Hepatocyte (in vitro differentiated cells): ENCODE measurements at places on chromosomes 2 and 18. TPM values are rescaled to one million over a fixed set of nuclear protein-coding genes. Genes with fewer than 3 reads are reported as not detected.
A peak's percentile ranks its signal among the peaks of the same experiment; 100 is the strongest.

DNA sequence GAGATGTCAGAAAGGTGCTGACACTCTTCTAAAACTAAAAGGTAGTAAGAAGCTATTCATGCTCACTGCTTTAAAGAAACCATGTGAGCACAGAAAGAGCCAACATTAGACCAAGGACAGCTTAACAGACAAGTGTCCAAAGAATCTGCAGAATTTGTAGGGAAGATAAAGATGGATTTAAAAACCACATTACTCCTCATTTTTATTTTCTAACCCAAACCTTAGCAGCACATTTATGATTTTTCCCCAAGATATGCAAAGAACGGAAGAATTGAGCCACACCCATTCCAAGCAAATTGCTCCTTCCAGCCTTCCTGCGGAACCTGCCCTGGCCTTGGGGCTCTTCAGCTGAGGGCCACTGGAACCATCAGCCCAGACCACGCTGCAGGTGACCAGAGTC lies 26.9 kb downstream of the MBP start:
- DNase-seq: no peak

DNA sequence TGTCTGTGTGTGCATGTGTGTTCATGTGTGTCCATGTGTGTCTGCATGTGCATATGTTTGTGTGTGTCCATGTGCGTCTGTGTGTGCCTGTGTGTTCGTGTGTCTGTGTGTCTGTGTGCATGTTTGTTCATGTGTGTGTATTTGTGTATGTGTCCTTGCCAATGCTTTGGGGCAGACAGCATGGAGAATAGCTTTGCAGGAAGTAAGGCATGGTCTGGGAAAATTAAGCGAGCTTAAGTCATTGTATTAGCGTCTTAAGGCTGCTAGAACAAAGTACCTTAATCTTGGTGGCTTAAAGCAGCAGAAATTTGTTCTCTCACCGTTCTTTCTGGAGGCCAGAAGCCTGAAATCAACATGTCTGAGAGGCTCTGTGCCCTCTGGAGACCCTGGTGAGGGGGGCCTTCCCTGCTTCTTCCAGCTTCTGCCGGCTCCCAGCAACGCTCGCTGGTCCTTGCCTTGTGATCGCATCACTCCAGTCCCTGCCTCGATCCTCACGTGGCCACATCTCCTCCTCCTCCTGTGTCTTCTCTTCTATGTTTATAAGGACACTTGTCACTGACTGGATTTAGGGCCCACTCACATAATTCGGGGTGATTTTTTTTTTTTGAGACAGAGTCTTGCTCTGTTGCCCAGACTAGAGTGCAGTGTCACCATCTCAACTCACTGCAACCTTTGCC lies 3.8 kb downstream of the NEU2 start:
- DNase-seq: no peak

GRCh38 chr2:40716879-40717278 lies 265.0 kb upstream of the SLC8A1 start:
- peak; percentile 4 for DNase-seq

GRCh38 chr2:51960841-51961335 lies 929.0 kb upstream of the NRXN1 start:
- no peak for DNase-seq

DNA sequence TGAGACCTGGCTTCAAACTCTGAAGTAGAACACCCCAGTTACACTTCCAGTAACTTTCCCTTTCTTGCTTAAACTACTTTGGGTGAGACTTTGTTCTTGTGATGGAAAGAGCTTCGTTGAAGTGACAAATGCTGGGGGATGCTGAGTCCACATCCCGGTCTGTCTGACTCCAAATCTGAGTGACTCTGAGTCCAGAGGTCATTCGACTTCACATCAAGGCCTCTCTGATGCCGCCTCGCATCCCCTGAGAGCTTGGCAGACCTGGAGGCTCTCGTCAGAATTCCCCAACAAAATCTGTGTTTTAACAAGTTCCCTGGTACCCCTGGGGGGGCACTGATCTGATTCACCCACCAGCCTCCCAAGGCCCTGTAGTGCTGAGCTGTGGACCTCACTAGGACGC lies 31.6 kb upstream of the ROCK2 start:
- DNase-seq: no peak

- no peak for DNase-seq
Observed at GRCh38 chr2:96091711-96092572, 24.4 kb downstream of the ADRA2B start.

DNA sequence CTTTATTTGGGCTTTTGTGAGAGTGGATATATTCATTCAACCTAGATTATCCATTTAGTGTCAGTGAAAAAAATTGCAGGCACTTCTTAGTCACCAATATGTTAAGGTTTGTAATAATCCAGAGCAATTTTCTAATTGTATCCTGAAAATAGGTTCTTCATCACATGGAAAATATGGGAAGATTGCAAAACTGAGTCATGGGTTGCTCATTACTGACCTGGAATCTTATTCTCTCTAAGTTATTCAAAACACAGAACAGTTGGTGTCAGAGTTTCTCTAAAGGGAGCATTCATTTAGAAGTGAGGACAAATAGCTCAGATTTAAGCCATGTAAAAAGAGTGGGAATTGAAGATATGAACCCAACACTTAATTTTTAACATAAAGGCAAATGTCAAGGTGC lies 181.3 kb downstream of the IKZF2 start:
- DNase-seq: no peak

DNA sequence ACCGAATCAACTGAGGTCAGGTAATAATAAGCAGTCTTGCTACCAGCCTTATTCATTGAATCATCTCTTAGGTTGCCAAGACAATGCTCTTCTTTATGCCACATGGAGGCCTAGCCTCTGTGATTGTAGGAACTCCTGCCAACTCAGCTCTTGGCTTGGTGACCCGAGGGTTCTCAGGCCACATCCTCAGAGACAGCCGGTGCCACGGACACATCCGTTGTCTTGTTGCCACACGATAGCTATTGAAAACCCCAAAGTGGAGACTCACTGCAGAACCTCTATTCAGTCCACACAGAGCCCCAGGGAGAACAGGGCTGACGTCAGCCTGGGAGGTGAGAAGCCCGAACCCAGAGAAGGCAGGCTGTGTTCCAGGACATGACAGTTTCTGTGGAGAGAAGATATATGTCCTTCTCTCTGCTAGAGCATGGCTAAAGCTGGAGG lies 53.5 kb upstream of the TGFA start:
- DNase-seq: no peak

DNA sequence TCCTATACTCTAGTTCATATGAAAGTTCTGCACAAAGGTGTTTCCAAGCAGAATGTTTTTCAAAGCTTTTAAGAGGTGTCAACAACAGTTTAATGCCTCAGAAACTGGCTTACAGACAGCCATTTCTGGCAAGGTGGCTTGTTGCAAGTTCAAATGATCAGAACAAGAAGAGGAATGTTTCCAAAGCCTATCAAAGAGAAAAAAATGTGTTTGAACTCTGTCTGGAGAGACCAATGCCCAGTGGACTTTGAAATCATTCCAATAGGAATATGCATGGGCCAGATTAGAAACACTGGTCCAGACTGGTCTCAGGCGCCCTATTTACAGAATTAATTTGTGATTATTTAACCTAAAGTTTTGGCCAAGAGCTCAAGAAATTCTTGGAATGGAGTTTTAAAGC lies 106.2 kb downstream of the CPS1 start:
- peak; percentile 8 for DNase-seq

DNA sequence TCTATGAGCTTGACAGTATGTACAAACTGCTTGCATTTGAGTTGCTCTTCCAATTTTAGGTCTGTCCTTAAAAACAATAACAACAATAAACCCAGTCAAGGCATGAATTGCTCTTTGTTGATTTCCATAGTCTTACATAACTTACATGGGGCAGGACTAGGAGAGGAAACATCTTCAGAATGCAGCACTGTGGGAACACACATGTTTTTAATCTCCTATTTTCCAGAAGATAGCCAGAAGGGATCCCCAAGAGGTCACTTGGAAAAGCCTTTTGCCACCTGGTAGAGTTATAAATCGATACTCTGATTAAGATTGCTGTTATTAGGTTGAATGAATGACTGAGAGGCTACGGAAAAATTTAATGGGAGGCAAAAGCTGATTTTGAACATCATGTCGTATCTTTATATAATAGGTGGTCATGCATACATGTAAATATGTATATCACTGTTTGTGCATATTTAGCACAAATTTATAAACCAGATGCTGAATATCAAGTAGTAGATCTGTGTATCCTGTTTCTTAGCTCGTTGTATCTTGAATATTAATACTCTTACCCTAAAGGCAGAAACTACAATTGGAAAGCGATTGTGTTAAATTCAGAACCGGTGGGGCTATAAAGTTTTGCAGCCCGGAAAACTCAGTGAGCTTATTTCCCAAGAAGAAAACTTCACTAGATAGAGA lies 479.4 kb upstream of the TCF4 start:
- DNase-seq: no peak

- peak; percentile 43 for DNase-seq
Observed at GRCh38 chr2:62540408-62541168, 34.6 kb upstream of the TMEM17 start.

DNA sequence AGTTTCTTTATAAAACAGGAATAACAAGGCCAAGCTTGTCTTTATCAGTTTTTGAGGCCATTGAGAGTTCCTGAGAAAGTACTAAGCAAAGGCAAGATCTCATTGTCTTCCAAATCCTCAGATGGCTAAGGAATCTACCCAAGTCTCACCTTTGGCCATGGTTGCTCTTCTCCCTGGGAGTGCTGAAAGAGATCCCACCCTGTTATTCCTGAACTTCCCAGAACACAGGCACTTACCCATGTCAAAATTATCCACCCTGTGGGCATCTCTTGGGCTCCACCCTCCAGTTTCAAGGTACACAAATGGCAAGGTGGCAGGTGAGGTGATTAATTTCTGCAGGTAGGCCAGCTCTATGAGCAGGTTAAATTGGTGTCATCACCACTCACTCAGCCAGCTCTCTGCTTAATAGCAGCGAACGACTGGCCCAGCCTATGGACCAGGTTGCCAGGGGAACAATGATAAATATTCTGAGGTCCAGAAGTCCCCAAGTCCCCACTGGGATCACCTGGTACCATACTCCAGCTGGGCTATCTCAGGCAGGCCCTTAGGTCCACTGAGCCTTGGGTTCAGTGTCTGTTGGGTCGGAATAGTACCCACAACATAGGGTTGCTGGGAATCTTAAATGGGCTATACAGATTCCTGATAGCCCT lies 2.3 kb upstream of the SPRED2 start:
- no peak for DNase-seq

Gene USP40
- 25.9 and 28.2 TPM in 2 replicates for total RNA-seq

Gene CXCR2
- 0.07 TPM in 1 of 2 replicates, not detected in the other for total RNA-seq

Gene B3GNT7
- total RNA-seq: 4.0 and 6.2 TPM in 2 replicates

Gene PROM2
- 1.2 and 2.8 TPM in 2 replicates for total RNA-seq

Gene SFT2D3
- 10.2 and 10.7 TPM in 2 replicates for total RNA-seq

Gene FBXO36
- 2.8 and 6.1 TPM in 2 replicates for total RNA-seq

Gene POTEE
- 6.9 and 9.6 TPM in 2 replicates for total RNA-seq

Gene RAX
- not detected in 2 replicates for total RNA-seq
